Stimulated activated CD8-positive, alpha-beta memory T cell treated with anti-CD3 and anti-CD28 coated beads, Interleukin-4, amount 100 ng/mL, for 1 hour (primary cell): ENCODE measurements at places on chromosomes 12 and 14.

GRCh38 chr14:47438650-47439140 lies 236.7 kb downstream of the MDGA2 start:
- no peak for DNase-seq

GRCh38 chr14:31941487-31941886 lies 135.6 kb upstream of the ARHGAP5 start:
- no peak for DNase-seq

GRCh38 chr12:5232826-5233500 lies 189.3 kb downstream of the KCNA5 start:
- DNase-seq = no peak

DNA sequence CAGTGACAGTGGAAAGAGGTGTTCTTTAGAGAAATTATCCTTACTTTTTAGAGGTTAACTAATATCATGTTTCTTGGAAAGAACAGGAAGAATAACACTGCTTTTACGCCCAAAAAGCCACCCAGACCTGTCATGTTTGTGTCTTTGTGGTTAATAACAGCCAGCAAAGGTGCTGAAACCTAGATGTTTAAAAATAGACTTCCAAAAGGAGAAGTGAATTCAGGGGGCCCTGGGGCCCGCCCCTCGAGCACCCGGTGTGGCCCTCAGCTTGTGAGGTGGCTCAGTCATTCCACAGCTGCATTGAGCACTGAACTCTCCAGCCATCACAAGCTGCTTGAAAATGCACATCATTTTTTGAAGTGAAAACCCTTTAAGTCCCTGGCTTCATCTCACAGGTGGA lies 20.8 kb upstream of the AMN start:
- DNase-seq = no peak

DNA sequence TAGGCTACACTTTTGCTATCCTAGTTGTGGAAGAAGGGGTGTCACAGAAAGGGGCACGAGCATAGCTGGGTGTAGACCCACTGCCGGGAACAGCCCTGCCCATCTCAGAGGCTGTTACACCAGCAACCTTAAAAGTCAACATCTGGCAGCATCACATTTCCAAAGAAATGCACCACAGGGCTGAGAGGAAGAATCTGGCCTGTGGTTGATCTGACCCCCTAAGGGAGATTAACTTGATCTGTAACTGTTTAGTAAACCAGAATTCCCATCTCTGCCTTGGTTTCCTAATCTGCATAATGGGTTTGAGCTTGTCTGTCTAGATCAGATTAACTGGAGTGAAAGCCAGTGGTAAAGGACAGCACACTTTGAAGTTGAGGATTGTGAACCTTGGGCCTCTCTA lies 1.3 kb downstream of the LRP1-AS start:
- no peak for DNase-seq
